ENCODE measurements at places on chromosomes 1 and 21. TPM values are rescaled to one million over a fixed set of nuclear protein-coding genes. Genes with fewer than 3 reads are reported as not detected.

DNA sequence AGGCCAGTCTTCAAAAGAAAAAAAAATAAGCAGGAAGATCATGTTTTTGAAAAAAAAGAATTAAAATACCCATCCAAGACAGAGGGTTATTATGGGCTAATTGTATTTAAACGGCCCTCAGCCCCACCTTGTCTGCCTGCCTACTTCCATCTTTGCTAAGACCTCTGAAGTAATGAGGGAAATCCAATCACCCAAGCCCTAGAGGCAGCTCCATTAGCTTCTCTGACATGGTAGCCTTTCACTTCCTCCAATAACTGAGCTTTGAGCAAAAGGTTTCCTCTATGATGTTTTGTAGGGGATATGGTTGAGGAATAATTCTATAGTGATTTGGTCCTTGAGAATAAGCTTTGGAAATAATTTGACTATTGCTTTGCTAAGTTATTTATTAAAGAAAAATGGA, 178.2 kb upstream of the SGIP1 start:
- no peak for DNase-seq

GRCh38 chr1:227922501-227923352, 25.0 kb downstream of the WNT9A start:
- DNase-seq: no peak

The AMY1C gene
- not detected for polyA plus RNA-seq

The SSU72 gene
- polyA plus RNA-seq: 95.9 TPM

The LRRIQ3 gene
- 0.44 TPM for polyA plus RNA-seq

All from forelimb muscle (tissue), 1 donor.